ENCODE measurements at places on chromosomes 5 and 9. TPM values are rescaled to one million over a fixed set of nuclear protein-coding genes. Genes with fewer than 3 reads are reported as not detected.

RNF208 gene
- 3.1 TPM for total RNA-seq

SURF2 gene
- 10.0 TPM for total RNA-seq

ACTBL2 gene
- not detected for total RNA-seq

CCDC171 gene
- total RNA-seq = 4.1 TPM

PCDHB4 gene
- total RNA-seq = not detected

ZNF483 gene
- 8.2 TPM for total RNA-seq

SLCO6A1 gene
- total RNA-seq = not detected

CKS2 gene
- total RNA-seq = 202 TPM

NTRK2 gene
- 0.16 TPM for total RNA-seq

NR6A1 gene
- 0.84 TPM for total RNA-seq

MELK gene
- total RNA-seq = 55.1 TPM

ELOVL7 gene
- total RNA-seq = 0.27 TPM

SPINK4 gene
- total RNA-seq = not detected

C5orf34 gene
- total RNA-seq = 12.4 TPM

SPATA31D4 gene
- total RNA-seq = not detected

RASEF gene
- total RNA-seq = not detected

C9orf153 gene
- total RNA-seq = 0.39 TPM

CDH18 gene
- not detected for total RNA-seq

PCDHGC3 gene
- total RNA-seq = not detected

SIT1 gene
- 67.8 TPM for total RNA-seq

PCDHA1 gene
- not detected for total RNA-seq

STPG3 gene
- not detected for total RNA-seq

CA9 gene
- total RNA-seq = 1.1 TPM

IRX2 gene
- not detected for total RNA-seq

RMND5B gene
- 34.0 TPM for total RNA-seq

PCDHA6 gene
- not detected for total RNA-seq

MARCOL gene
- total RNA-seq = not detected

OR13F1 gene
- not detected for total RNA-seq

TOMM5 gene
- total RNA-seq = 123 TPM

SPINK7 gene
- not detected for total RNA-seq

CSF1R gene
- total RNA-seq = not detected

FAM153A gene
- 87.3 TPM for total RNA-seq

GARNL3 gene
- total RNA-seq = 3.5 TPM

SVEP1 gene
- total RNA-seq = 0.10 TPM

INSL6 gene
- not detected for total RNA-seq
